GM12891 (cell line): ENCODE measurements at places on chromosomes 16 and 17.

- DNase-seq = no peak
These were observed 17.2 kb upstream of the OSGIN1 start for GRCh38 chr16:83935858-83936255.

DNA sequence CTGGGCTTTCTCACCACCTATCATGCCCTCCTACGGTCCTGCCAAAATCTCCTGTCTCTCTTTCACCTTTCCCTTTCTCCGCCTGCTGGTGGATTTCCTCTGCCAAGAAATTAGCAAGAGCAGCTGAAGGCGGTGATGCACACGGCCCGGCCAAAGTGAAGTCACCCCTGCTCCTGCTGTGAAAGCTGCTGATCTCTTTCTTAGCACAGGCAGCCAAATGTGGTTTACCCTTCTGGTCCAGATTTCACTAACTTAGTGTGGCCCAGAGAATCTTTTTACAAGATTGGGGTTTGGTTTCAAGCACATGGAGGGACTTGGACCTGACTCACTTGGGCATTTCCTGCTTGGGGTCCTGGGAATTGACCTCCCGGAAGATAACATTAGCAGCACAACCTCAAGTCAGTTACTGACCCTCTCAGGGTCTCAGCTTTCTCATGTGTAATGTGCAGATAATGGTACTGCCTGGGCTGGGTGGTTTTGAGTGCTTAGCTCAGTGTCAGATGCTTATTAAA is 155.7 kb downstream of the SOCS1 start:
- no peak for DNase-seq

GRCh38 chr17:80101011-80101945 is at the start of gene GAA:
TSS of gene GAA (plus strand) at chr17:80101581. CDS start at chr17:80104587, 3,006 bp downstream.
- peak; percentile 100 for DNase-seq

DNA sequence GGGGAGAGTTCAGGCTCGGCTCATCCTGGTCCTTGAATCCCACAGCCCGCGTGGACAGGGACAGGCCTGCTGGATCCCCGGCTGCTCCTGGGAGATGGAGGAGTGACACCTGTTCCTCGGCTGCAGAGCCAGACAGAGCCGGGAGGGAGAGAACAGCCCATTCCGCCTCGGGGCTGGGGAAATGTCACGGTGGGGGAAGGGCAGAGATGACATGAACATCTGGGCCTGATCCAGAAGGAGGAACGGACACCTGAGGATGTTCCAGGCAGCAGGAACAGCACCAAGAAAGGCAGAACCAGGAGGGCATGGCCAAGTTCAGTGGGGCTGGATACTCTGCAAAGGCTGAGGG is 2.1 kb downstream of the ZNF764 start:
- DNase-seq = no peak

DNA sequence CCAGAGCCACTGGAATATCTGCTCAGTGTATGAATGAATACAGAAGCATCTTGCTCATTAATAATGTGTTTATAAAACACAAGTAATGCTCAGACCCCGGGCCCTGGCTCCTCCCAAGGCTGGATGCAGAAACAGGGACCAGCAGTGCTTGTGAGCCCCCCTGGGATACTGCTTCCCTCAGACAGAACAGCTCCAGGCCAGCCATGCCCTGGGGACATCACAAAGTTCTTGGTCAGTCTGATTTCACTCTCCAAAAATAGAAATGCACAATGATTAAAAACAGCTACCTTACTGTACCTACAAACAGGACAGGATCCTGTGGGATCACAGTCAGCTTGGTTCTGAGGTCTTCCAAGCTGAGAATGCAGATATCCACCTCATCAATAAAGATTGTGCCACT is 68.2 kb downstream of the ABCC12 start:
- DNase-seq = no peak

GRCh38 chr16:23496821-23497542 is 13.3 kb downstream of the GGA2 start:
- no peak for DNase-seq

GRCh38 chr17:10920558-10921108 is 82.7 kb upstream of the PIRT start:
- no peak for DNase-seq

DNA sequence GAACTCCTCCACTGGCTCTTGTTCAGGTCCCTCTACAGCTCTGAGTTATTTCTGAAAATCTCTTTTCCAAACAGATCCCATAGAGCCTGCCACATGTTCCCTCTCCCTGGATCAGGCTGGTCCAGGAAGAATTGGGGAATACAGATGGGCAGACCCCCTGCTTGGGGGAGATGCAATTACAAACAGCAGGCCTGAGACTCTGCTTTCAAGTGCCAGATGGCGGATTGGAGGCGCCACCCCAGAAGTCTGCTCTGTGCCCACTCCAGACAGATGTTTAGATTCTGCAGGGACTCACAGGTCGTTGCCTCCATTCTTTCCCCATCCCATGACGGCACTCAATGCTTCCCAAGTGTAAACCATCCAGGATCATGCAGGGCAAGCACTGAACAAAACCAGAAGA is 316.6 kb downstream of the SLC39A11 start:
- DNase-seq = no peak

- no peak for DNase-seq
These were observed 498.2 kb upstream of the ERCC4 start for GRCh38 chr16:13421726-13422125.

DNA sequence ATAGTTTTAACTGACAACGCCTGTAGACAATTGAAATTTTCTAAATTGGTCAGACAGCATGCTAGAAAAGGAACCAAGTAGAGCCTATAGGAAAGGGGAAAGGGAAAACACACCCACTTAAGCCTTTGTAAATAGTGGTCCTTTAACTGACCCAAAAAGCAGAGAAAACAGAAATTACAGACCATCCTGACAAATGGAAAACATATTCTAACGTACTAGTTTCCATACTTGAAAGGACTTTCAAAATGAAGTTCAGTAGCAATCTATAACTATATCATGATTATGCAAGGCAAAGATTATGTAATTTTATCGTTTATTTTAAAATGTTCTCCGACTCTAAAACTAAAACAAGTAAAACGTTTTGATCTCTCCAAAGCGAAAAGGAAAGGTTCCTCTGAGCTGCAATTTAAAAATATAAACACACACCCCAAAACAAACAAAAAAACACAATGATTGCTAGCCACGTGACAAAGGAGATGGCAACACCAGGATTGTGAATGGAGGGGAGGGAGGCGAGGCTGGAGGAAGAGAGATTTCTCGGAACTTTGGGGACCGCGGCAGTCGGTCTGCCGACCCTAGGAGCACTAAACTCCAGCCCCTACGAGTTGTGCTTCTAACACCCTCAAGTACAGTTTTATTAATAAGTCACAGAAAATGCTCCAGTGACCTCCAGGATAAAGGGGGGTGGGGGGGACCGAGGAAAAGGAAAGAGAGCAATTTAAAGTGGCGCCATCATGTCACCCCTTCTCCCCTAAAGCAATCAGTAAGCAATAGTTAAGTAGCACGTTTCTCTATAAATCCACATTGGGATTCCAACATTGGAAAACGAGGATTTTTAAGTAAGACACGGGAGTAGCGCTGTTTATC is 1.7 kb downstream of the KANSL1 start:
- DNase-seq = no peak

GRCh38 chr17:34306466-34306865 is 12.8 kb upstream of the CCL8 start:
- no peak for DNase-seq

DNA sequence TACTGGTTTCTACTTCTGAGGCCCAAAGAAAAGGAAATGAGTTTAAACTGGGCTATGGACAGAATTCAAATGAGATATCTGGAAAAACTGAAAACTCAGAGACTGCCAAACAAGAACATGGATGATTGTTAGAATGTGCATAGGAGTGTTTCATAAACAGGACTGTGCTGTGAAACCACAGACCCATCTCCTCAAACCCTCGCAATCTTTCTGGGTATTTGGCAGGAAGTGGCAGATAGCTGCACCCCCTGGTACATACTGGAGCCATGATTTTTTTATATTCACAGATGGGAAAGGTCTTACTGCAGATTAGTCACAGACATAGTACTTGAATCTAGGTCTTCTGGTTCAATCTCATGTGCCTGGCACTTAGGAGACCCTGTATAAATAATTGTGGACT is 145.0 kb downstream of the CCDC182 start:
- DNase-seq = no peak
